Stimulated activated memory B cell treated with anti-CD40 and anti-IgM and Interleukin-4, amounts not matched to agents 10 μg/mL and 1 μg/mL and 100 μg/mL, for 72 hours (primary cell): ENCODE measurements at places on chromosomes 7 and 10.

DNA sequence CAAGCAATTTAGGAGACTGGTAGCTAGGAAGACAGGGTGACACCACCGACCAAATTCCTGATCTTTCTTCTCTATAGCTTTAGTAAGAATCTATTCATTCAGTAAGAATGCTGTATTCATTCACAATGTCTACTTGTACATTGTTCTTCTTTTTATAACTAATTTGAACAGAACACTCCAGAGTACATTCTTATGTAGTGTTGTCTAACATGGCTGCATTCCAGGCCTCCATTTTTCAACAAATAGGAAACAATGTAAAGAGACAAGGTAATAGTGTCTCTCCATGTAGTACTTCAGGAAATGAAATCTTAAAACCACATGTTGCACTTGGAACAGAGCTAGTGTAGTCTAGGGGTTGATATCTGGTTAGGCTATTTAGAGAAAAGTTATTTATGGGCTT lies 1.8 kb downstream of the VCL start:
- no peak for ATAC-seq

DNA sequence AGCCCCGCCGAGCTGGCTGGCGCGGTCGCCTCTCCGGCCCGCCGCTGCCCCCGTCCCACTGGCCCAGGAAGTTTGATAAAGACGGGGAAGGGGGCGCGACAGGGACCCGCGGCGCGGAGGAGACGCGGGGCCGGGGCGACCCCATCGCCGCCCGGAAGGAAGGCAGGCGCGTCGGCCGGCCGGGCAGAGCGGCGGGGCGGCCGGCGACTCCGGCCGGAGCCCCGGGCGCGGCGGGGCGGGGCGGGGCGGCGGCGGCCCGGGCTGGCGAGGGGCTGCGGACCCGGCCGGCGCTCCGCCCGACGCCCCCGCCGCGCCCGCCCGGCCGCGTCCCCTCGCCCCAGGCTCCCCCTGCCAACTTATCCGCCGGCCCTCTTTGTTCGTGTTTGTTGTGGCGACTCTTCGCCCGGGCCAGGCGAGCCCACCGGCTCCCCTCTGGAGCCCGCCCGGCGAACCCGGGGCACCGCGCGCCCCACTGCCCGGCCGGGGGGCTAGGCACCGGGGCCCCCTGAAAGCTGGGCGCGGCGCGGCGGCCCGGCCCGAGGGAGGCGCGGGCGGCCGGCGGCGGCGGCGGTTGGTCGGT lies 571 bp downstream of the KDM7A start:
- ATAC-seq, result peak; percentile 9

DNA sequence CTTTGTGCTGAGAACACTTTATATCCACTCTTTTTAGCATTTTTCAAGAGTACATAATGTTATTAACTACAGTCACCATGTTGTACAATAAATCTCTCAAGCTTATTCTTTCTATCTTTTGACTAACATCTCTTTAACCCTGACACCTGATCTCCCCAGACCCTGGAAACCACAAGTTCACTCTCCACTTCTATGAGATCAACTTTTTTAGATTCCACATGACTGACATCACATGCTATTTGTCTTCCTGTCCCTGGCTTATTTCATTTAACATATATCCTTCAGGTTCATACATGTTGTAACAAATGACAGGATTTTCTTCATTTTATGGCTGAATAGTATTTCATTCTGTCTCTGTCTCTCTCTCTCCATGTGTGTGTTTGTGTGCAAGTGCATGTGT lies 15.5 kb downstream of the SLC13A1 start:
- no peak for ATAC-seq

DNA sequence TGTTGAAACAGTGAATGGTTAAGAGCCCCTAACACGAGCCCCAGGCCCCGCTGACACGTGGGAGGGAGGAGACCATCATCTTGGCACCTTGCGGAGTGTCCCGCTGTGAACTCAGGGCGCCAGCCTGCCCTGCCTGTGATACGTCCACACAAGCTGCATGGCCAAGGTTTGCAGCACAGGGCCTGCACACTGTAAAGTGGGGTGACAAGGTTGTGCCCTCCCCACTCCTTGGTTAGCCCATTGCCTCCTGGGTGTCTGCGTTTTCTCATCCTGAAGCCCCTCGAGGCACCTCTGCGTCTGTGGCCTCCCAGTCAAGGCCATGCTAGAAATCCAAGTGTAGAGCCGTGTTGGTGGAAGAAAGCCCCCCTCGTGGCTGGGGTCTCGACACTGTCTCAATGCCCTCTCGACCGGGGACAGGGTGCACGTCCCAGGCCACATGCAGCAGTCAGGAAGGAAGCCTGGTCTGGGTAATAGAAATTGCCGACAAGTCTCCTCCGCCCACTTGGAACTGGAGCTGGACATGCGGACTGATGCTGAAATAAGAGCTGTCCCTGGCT lies 192.1 kb downstream of the DNAJB6 start:
- ATAC-seq, result no peak

DNA sequence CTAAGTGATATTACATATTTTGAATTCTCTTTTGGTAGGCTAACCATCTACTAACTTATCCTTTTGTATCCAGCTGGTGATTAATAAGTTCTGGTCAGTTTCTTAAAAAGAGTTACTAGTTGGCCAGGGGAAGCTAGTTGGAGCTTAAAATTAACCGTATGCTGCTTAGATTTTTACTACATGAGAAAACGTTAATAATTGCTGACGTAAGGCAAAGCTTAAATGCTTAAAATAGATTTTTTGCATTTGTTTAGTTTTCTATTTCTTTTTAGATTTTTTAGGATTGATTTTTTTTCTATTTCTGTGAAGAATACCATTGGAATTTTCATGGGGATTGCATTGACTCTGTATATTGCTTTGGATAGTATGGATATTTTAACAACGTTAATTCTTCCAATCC lies 32.6 kb downstream of the CCDC172 start:
- no peak for ATAC-seq

DNA sequence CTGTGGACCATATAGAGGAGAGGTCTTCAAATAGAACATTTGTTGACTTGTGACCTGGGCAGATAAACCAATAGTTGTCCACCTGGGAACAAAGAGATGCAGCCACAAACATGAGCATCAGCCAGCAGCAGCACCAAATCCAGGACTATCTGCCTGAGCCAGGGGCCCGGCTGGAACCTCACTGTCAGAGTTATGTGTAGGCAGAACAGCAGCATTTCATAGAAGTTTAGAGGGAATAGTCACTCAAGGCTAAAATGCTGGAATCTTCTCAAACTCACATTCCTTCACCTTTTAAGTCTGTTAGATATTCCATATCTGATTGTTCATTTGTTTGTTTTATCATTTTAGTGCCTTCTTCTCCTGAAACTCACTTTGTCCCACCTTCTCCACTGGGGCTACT lies 72.2 kb upstream of the IL6 start:
- no peak for ATAC-seq

DNA sequence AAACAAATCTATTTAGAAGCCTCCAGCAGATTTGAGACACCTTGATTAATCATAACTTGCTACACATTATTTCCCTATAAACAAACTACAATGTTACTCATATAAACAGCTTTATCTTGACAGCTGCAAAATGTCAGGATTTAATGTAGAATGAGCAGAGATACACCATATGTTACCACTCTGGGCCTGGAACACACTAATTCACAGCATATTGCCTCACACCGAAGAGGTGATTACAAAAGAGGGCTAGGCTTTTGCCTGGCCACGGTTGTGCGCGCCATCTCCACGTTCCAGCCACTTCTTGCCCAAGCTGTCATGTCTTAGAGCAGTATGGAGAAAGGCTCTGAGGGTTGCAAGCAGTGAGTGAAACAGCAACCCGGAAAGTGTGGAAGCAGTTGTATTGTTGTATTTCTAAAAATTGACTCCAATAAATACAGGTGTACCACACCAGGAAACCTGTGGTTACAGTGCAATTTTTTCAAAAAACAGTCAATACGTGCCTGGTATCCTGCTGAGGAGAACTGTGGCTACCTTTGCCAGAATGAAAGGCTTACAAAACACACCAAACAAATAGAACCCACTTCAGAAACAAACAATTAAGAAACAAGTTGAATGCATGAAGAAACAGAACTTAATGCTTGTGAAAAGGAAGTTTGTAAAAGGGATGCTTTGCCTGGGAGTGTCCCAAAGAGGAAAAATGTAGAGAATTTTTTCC lies 498.1 kb downstream of the PLXNA4 start:
- no peak for ATAC-seq

GRCh38 chr7:21844742-21845141 lies 101.0 kb downstream of the CDCA7L start:
- ATAC-seq, result no peak

GRCh38 chr7:130266258-130266960 lies at the start of gene CPA2:
CPA2 (plus strand) TSS chr7:130266863; CDS start chr7:130266882, 19 bp downstream.
- no peak for ATAC-seq

DNA sequence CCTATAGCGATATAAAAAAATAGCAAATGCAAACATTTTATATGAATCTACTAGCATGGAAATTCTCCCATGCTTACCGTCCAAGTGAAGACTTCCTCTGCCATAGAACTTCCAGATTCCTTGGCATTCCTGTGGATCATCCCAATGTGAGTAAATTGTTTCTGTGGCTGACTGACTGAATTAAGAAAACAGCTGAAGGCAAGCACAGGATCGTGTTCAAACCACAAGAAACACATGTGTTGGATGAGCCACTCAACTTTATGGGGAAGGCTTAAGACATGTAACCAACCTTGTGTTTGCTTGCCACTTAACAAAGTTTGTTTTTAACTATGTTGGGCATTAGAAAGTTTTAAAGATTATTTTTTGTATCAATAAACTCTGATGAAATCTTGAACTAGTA lies 2.6 kb upstream of the MYPN start:
- no peak for ATAC-seq

DNA sequence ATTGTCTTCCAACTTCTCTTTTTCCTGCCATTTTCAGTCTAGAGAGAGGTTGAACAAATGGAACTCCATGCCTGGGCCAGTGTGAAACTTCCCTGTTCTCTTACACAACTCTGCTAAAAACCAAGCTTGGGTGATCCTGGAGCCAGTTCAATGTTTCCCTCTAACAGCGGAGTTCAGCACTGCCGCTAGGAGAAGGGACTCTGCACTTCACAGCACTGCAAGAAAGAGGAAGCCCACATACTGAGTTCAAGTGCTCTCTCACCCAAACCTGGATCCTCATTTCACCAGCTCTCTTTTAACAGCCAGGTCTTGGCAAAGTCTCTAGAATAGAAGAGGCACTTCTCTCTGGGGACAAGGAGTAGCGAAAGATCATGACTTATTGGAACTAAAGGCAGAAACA lies 18.8 kb downstream of the FOXI2 start:
- no peak for ATAC-seq

DNA sequence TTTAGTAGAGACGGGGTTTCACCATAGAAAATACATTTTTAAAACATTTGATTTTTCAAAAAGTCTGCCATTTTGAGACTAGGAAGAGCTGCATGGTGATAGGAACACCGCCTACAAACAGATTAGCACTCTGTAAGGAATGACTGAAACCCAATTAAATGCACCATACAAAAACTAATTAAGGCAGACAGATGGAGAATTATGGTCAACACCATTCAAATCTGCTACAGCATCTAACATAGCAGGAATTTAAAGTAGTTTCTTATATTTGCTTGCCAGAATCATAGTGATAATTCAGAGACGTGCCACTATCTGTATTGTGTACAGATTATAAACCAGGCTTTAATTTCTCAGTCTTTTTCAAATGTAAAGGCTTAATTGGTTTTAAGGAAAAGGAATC lies 68.2 kb downstream of the ENO4 start:
- no peak for ATAC-seq

GRCh38 chr10:26445411-26446031 lies 7.4 kb downstream of the APBB1IP start:
- no peak for ATAC-seq

- no peak for ATAC-seq
Measured at GRCh38 chr10:92541583-92541982, 32.3 kb downstream of the IDE start.

DNA sequence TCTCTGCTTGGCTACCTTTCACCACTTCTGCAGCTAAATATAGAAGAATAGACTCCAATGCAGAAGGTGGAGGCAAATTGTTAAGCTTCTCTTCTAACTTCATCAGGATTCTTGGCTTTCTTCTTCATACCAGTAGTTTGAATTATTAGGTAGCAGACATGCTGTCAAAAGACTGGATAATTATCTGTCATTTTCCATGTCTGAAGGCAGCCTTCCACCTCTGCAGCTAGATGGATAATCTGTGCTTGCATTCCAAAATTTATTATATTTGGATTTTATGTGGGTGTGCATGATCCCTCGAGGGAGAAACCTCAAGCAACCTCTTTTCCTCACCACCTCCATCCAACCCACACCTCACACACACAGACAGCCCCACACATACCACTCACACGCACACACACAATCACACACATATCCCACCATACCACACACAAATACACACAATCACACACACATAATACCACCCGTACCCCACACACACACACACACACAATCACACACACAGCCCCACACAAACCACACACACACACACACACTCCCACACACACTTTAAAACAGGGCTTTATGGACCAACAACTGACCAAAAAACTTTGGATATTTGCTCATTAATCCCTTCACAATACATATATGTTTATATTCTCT lies 145.0 kb downstream of the C7orf25 start:
- no peak for ATAC-seq

- no peak for ATAC-seq
Measured at GRCh38 chr7:45162311-45162845, 4.8 kb downstream of the RAMP3 start.

- ATAC-seq, result no peak
Measured at GRCh38 chr7:121831351-121831750, 41.6 kb upstream of the PTPRZ1 start.

DNA sequence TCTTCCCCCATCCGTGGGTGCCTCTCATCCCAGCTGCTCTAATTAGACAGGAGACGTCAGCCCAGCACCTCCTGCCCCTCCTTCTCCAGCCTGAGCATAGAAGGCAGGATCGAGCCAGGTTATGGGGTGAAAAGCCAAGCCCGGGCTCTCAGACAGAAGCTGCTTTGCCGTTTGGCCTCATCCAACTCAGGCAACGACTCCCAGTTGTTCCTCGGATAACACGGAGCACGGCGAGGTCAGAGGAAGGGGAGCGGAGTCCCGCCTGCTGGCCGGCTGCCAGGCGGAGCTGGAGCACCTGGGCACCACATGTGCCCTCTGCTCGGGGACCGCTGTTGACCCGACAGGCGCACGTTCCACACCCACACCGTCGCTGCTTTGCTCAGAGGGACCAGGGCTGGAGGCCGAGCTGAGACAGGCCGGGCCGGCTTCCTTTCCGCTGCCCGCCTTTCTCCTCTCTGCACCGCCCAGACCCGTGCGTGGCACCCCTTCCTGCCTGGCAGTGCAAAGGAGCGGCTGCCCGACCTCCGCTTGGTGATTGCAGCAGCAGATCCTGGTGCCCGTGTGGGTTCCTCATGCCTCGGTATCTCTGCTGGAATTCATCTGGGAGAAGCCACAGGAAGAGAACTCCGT lies 21.6 kb upstream of the UNCX start:
- ATAC-seq, result peak; percentile 43

DNA sequence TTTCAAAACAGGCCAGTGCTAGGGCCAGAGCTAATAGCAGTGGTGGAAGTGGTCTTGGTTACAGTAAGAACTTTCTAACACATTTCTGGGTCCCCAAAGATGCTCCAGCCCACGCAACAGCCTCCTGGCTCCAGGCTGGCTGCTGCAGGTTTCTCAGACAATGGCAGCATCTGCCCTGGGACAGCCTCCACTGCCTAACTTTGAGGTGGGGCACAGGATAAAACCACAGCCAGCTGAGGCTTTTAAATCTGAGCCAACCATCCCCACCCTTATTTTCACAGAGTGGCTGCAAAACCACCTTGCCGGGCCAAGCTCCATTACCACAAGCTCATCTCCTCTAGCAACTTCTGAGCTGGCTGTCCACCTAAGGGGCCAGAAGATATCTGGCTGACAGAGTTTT lies 84.8 kb downstream of the FAM53B start:
- ATAC-seq, result no peak
